AG20443 (cell line): ENCODE measurements at places on chromosomes 5 and 9.

GRCh38 chr5:21424907-21425306 lies 1428.2 kb downstream of the CDH12 start:
- no peak for DNase-seq

- DNase-seq: no peak
These were observed 1844.3 kb downstream of the MAT2B start for GRCh38 chr5:165349735-165350134.

DNA sequence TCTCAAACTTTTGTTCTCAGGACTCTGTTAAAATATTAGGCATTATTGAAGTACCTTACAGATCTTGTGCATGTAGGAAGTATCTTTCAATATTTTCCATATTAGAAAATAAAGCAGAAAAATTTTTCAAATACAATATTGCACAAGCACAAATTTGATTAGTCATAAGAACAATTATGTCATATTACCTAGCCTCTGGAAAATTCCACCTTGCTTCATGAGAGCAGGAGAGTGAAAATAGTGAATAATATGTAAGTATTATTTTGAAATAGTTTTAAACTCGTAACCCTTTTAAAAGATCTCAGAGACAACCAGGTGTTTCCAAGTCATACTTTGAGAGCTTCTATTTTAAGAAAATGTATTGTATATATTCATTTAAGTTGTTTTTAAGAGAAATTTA lies 1672.9 kb upstream of the ACO1 start:
- no peak for DNase-seq

DNA sequence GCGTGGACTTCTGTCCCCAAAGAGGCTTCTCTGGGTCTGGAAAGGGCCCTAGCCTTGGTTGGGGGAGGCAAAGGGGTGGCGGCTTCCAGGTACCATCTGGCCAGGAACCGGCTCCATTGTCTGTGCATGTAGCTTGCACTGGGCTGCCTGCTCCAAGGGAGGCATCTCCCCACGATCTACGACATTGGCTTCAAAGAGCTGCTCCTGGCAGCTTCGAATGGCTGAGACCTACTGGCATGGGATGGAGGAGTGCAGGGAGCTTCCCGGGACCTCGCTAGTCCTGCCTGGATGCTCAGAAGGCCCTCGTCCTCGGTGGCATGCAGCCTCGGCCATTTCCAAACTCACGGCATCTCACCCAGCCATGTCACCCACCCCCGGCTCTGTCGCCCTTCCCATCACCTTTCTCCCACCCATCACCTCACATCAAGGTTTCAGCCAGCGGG lies 137.8 kb downstream of the KCNIP1 start:
- DNase-seq: no peak

DNA sequence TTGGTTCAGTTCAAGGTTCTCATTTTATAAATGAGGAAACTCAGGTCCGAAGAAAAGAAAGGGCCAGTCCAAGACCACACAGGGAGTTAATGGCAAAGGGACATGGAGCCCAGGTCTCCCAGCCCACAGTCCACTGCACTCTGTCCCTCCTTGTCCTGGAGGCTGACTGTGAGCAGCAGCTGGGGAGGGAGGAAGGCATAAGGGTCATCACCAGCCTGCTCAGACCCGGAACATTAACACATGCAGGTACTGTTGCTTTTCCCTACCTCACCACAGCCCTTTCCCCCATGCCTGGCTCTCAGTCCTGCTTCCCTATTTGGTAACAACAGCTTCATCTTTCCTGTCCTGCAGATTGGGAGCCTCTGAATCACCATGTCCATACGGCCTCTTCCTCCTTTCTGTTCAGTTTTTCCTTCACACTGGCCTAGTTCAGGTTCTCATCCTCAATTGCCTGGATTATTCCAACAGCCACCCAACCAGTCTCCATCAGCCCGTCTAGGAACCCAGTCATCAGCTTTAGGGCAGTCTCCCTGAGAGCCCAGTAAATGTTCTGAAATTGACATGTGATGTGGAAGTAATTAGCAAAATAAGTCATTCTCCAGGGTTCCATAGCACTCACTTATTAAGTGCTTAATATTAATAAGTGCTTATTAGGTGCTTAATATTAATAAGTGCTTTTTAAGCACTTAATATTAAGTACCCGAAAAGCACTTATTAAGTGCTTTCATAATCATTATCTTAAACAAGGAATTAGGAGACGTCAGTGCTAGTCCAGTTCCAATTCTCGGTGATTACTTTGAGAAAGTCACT lies 4.3 kb downstream of the GPX3 start:
- DNase-seq: no peak

DNA sequence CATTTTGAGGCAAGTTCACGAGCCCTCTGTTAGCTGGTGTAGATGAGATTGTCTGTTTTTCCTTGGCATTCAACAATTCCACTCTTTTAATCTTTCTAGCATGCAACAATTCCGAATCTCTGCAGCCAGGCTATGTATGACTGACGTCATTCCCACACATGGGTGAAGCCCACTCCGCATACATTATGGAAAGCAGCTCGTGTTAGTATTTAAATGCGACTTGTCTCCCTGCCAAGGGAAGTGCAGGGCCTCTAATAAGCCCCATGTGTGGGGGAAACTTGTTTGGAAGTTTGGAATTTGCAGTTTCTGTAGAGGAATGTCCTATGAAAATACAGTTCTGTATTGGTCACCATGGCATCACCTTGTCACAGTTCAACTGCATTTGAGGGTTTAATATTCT lies 146.0 kb upstream of the FBXL7 start:
- DNase-seq: peak; percentile 11

GRCh38 chr5:88555674-88556073 lies 287.0 kb upstream of the TMEM161B start:
- DNase-seq: no peak

GRCh38 chr5:59786334-59786805 lies 107.2 kb downstream of the PDE4D start:
- peak; percentile 69 for DNase-seq

- no peak for DNase-seq
These were observed 51.8 kb downstream of the POU4F3 start for GRCh38 chr5:146390469-146390868.

- DNase-seq: peak; percentile 58
These were observed 355.1 kb upstream of the TUSC1 start for GRCh38 chr9:26033336-26033735.

- DNase-seq: peak; percentile 50
These were observed 28.8 kb downstream of the FRMD3 start for GRCh38 chr9:83509402-83509801.
